ENCODE measurements at places on chromosomes 3 and 15. TPM values are rescaled to one million over a fixed set of nuclear protein-coding genes. Genes with fewer than 3 reads are reported as not detected.

The OR5H1 gene
- not detected for total RNA-seq

The GCNT3 gene
- 5.5 TPM for total RNA-seq

The SPATA12 gene
- 0.18 TPM for total RNA-seq

The CNTN6 gene
- 0.05 TPM for total RNA-seq

The AMT gene
- 1.9 TPM for total RNA-seq

The SGO1 gene
- 4.3 TPM for total RNA-seq

DNA sequence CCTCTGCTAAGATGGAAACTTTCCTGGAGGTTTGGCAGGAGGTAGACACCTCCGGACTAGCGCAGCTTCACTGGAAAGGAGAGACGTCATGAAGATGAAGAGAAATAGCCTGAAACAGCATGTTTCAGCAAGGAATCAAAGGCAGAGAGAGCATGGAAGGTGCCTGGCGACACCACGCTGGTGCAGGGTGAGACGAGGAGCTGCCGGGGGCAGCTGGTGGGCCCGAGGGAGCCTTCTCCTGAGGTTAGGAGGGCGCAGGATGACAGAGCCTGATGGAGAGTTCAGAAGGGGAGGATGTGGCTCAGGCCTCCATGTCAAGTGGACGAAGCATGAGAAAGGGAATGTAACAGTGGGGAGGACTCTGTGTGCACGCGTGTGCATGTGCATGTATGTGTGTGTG lies 113.6 kb downstream of the TPRA1 start:
- DNase-seq = no peak

DNA sequence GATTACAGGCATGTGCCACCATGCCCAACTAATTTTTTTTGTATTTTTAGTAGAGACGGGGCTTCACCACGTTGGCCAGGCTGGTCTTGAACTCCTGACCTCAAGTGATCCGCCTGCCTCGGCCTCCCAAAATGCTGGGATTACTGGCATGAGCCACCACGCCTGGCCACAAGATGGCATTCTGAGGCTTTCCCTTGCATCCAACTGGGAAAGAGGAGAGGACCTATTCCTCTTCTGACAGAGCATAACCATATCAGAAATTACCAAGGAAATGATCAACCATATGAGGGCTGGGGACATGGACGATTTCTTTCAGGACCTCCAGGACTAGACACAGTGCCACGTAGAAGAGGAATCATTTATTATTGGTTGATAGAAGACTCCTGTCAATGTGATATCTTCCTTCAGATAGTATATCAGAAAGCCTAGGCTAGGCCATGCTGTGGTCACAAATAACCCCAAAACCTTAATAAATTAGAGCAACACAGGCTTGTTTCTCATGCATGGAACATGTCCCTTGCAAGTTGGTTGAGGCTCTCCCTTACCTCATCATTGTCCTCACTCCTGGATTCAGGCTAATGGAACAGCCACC lies 372.3 kb upstream of the IL12A start:
- DNase-seq = no peak

DNA sequence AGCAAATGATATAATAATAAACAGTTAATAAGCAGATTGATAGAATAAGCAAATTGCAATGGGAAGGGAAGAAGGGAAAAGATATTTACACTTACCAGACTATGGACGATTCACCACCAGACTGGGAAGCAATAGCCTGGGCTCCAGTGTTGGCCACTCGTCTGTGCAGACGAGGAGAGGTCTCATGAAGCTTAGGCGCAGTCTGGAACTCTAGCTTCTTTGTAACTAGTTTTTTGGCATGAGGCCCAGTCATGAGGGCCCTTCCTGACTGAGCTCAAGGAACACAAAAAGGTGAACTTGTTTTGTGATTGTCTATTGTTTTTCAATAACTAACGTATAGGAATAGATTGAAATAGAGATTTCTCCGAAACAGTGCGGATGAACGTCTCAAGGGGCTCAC lies 63.3 kb upstream of the GATM start:
- peak; percentile 34 for DNase-seq

GRCh38 chr3:27201492-27201891 lies 167.7 kb downstream of the NEK10 start:
- DNase-seq = no peak

- peak; percentile 47 for DNase-seq
Observed at GRCh38 chr3:37855363-37855970, 6.2 kb upstream of the CTDSPL start.

DNA sequence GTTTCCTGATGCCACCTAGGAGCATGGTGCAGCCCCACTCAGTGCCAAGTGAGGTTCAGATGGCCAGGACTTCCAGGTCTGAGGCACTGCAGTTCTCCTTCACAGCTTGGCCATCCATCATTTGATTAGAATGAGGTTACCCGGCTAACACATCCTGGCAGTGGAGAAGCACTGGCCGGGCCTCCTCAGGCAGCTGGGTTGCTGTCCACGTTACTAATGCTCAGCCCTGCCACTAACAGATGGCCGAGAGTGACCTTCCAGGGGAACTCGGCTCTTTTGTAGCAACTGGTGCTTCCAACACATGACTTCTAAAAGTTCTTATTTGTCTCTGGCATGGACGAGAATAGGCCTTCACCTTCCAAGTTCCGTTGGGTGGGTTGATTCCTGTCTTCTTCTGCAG lies 204.6 kb upstream of the CFAP20DC start:
- no peak for DNase-seq

DNA sequence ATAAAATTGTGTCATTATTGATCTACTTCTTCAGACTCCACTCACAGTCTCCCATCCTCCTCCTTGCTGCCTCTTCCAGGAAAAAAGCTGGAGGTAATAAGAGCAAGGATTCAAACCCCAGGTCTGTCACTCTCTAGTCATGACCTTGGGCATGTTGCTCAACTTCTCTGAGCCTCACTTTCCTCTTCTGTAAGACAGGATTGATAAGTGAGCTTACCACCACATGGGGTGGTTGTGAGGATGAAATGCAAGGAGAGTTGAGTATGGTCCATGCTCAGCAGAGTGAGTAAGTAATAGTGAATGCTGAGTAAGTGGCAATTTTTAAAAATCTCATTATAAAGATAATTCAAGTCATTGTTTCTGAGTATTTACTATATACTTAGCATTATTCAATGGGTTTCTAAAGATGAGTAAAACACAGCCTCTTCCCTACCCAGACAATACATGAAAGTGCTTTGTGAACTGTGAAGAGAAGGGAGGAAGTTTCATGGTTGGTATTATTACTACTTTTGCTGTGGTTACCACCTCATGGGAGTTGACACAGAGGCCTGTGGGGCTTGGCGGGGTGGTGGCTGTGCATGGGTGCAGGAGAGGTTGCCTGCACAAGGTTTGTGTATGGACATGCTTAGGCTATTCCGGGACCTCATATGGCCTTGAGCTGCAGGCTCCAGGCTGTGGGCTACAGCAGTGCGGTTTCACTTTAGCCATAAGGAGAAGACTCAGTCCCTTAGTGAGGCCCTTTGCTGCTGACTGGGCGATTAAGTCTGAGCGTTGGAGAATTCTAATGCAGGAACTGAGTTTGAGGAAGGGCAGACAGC lies 30.0 kb downstream of the SLC6A11 start:
- no peak for DNase-seq

All from glomerular endothelial cell (primary cell).